ENCODE measurements at places on chromosomes 2 and 18. TPM values are rescaled to one million over a fixed set of nuclear protein-coding genes. Genes with fewer than 3 reads are reported as not detected.

Gene SERPINB12
- not detected for total RNA-seq

Gene SRSF7
- 422 TPM for total RNA-seq

Gene CLHC1
- total RNA-seq, result 1.5 TPM

Gene RRM2
- 242 TPM for total RNA-seq

Gene UGT1A10
- not detected for total RNA-seq

Gene TMEM163
- total RNA-seq, result 0.10 TPM

Gene MYL12A
- total RNA-seq, result 330 TPM

Gene AQP4
- not detected for total RNA-seq

Gene OXER1
- not detected for total RNA-seq

Gene FOXD4L1
- total RNA-seq, result 0.31 TPM

Gene SLC14A1
- total RNA-seq, result not detected

Gene ZNF892
- 0.25 TPM for total RNA-seq

Gene SATB2
- 2.9 TPM for total RNA-seq

Gene CYS1
- 1.1 TPM for total RNA-seq

Gene FLACC1
- not detected for total RNA-seq

Gene ASXL3
- total RNA-seq, result not detected

Gene UGT1A8
- not detected for total RNA-seq

Gene SIX3
- total RNA-seq, result 1.9 TPM

Gene RPRM
- total RNA-seq, result not detected

Gene ERCC3
- 42.6 TPM for total RNA-seq

Gene EML6
- total RNA-seq, result 1.5 TPM

Gene CDKL4
- total RNA-seq, result not detected

Gene MC2R
- total RNA-seq, result not detected

Gene ANKRD62
- total RNA-seq, result not detected

Gene PPP1R1C
- total RNA-seq, result 2.6 TPM

Gene TRPM8
- 0.15 TPM for total RNA-seq

Gene ANKRD30B
- not detected for total RNA-seq

Gene CCDC68
- 6.5 TPM for total RNA-seq

Gene RAB17
- 0.23 TPM for total RNA-seq

Gene APLF
- total RNA-seq, result 0.80 TPM

Gene GATA6
- 1.8 TPM for total RNA-seq

Gene TEKT4
- total RNA-seq, result not detected

Gene GAL3ST2
- 0.42 TPM for total RNA-seq

Data from A549 treated with Mapracorat at 1 μM for 4 hours (cell line).